NT2/D1 (cell line): ENCODE measurements at places on chromosomes 6 and 20.
A peak's percentile ranks its signal among the peaks of the same experiment; 100 is the strongest.

DNA sequence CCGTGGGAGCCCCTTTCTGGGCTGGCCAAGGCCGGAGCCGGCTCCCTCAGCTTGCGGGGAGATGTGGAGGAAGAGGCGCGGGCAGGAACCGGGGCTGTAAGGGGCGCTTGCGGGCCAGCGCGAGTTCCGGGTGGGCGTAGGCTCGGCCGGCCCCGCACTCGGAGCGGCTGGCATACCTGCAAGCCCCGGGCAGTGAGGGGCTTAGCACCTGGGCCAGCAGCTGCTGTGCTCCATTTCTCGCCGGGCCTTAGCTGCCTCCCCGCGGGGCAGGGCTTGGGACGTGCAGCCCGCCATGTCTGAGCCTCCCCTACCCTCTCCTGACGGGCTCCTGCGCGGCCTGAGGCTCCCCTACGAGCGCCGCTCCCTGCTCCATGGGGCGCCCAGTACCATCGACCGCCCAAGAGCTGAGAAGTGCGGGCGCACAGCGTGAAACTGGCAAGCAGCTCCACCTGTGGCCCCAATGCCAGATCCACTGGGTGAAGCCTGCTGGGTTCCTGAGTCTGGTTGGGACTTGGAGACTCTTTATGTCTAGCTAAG is 82.8 kb upstream of the E2F3 start:
- DNase-seq = no peak

GRCh38 chr20:42852691-42853090 is 337.0 kb downstream of the PTPRT start:
- DNase-seq = no peak

DNA sequence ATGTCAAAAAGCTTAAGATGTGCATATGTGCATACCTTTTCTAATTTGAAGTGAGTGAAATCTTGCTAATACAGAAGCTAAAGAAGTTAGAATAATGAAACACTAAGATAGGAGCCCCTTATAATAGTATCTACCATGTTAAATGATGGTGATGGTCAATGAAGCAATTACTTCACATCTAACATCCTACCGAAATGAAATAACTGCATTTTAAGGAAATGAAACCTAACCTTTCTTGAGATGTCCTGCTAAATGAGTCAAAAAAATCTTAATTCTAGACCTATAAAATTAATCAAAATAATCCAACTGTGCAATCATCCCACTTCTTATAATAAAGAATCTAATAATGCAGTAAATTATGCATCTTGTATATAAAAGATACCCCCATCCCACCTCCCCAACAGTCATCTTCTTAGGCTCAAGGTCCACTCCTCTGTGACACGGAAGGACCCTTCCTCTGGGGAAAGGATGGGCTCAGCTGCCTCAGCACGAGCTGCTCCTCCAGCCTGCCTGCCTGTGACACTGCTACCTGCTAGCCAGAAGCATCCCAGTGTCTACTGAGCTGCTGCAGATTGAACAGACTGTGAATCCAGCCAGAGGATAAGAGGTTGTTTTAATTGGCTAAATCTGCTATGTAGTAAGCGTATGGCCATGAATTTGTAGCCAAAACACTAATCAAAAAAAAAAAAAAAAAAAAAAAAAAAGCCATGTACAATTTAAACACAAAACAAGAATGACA is 129.6 kb upstream of the BEND3 start:
- no peak for DNase-seq

DNA sequence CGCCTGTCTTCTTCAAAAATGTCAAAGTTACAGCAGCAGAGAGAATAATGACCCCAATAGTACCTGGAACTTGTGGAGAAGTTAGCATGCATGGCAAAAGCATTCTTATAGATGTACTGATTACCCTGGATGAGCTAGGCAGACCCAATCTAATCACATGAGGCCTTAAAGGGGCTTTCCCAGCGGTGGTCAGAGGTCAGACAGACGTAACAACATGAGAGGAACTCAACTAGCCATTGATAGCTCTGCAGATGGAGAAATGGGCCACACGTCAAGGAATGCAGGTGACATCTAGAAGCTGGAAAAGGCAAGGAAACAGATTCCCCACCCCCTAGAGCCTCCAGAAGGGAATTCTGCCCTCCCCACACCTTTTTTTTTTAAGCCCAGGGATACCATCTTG is 156.8 kb upstream of the ARID1B start:
- DNase-seq = no peak

DNA sequence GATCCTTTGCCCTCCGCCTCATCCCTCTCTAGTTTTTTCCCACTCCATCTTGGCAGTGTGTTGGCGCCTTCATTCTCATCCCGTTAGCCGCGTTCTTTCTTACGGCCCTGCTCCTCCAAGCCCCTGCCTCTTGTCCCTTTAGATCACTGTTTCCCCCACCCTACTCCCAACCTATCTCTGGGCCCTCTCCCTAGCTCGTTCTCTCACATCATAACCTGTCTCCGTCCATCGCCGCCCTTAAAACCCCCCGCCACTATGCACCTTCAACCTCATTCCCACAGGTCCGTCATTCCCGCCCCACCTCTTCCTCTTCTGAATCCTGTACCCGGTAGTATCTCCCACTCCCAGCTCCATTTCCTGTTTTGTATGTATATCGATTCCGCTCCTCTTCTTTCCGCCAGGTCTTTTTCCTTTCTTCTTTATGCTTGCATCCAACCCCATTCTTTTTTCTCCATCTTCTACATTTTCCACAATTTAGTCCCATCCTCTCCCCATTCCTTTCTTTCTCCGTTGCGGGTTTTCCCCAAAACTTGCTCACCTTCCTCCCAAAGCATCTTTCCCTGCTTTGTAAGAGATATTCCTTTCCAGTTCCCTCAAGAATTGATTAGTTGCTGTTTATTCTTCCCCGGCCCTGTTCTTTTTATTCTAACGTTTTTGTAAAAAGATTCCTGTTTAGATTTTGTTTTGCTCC is 671 bp downstream of the EFHC1 start:
- no peak for DNase-seq

GRCh38 chr6:116579143-116579542 is 7.8 kb downstream of the RWDD1 start:
- DNase-seq = no peak

GRCh38 chr6:63372951-63373533 is 53.3 kb upstream of the LGSN start:
- no peak for DNase-seq

- DNase-seq = peak; percentile 22
These were observed 4.6 kb downstream of the OR2H2 start for GRCh38 chr6:29589423-29590048.

DNA sequence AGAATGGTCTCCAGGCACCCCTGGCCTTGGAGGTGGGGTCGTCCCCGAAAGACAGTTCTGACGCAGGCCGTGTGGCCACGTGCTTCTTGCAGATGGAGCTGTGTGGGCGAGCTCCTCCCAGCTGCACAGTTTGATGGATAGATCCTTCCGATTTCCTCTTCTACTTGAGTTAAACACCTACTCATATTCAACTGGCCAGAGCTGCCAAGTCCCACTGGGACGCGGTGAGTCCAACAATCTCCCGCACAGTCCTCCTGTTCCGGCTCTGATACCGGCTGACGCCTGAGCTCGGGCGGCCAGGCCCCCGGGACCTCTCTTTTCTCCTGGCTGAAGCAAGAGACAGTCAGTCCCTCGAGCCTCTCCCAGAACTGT is 57.9 kb upstream of the DACT2 start:
- DNase-seq = no peak

DNA sequence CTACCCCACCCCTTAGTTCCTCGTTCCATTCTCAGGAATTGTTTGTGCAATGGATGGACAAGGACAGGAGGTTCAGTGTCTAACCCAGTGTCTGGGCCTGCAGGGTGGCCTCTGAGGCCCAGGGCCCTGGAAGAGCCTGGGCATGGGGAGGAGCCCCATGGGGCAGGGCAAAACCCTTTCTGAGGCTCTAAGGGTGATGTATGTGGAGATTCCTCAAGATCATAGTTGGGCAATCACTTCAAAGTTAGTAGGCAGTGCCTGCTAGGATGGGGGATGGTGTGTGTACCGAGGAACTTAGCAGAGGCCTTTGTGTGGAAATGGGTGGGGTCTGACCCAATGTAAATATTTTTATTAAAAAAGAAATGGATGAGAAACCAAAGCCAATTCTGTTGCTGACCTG is 6.7 kb upstream of the C2 start:
- no peak for DNase-seq

DNA sequence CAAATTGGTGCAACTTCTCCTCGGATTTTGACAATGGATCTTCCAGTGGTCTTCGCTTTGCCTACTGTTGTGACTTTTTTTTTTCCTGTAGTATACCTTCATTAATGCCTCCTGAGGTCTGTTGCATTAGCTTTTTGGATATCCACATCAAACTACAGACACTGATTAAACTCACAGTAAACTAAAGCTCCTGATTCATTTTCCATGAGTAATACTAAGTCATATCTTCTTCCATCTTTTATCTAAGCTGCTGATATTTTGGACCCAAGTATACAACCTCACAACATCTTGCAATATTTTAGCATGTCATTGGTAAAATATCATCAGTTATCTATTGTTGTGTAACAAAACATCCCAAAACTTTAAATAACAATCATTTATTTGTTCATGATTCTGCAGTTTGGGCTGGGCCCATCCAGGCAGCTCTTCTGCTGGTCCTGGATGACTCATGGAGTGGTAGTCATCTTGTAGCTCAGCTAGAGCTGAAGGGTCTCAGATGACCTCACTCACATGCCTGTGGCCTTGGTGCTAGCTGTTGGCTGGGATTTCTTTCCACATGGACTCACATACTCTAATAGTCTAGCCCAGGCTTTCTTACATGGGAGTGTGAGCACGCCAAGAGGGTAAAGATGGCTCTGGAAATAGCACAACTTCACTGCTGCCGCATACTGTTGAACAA is 78.3 kb upstream of the SRSF6 start:
- no peak for DNase-seq

- DNase-seq = no peak
These were observed 19.2 kb downstream of the CHMP4B start for GRCh38 chr20:33830371-33830770.

- no peak for DNase-seq
These were observed 64.3 kb downstream of the ISM1 start for GRCh38 chr20:13285408-13285807.

GRCh38 chr6:166441325-166442078 is 58.8 kb upstream of the MPC1 start:
- no peak for DNase-seq

DNA sequence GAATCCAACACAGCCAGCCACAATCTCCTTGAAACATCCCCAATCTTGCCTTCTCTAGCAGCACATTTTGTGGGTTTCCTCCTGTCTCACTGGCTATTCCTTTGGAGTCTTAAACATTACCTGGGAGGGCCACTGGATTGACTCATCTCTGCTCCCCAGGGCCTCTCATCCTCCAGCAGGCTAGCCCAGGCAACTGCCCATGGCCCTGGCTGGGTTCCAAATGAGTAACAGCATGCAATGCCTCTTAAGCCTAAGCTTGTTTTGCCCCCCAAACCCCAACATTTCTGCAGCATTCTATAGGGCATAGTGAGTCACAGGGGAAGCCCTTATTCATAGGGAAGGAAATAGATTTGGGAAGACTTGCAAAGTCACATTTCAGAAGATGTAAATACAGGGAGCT is 204.9 kb downstream of the FOXA2 start:
- DNase-seq = no peak

DNA sequence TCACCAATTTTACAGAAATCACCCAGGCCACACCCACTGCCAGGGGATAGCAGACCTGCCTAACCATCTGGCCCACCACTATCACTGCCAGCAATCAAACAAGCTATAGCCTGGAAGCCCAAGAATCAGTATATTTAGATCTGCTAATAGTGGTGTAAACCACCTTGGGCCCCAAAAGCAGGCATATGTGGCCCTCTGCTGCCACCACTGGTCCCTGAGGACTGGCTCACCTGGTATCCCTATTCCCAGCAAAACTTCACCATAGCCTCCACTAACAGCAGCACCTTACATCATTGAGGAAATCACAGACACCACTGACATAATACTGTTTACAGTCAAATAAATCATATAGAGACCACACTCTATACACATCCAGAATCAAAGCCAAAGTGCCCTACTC is 880.4 kb upstream of the MAN1A1 start:
- no peak for DNase-seq

DNA sequence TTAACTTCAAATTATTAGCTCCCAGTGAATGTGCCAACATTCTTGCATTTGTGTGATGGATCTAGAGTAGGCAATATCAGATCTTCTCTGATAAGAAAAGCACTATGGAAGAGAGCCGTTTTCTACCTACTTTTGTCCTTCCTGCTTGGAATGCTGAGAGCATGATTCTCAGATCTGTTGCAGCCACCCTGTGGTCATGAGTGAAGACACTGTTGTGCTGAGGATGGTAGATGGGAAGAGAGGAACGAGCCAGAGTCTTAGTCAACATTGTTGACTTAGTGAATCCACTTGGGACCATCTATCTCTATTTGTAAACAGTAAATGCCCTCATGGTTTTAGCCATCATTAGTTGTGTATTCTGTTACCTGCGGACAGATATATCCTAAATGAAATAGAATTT is 202.6 kb downstream of the CD109 start:
- DNase-seq = no peak

DNA sequence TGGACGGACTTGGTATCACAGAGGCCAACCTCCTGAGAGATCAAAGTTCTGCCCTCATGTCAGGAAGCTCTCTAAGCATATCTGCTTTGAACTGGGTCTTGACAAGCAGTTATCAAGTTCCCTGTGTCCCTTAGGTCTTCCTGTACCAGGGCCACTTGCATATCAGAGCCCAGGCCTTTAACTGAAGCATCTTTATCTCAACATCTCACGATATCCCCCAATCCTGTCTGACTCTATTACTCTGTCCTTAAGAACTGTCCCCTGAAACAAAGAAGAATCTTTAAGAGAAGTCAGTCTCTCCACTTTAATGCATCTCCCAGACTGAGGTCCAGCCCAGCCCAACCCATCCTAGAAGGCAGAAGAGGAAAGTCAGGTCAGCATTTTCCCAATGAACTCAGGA is 8.2 kb downstream of the MAS1L start:
- no peak for DNase-seq

DNA sequence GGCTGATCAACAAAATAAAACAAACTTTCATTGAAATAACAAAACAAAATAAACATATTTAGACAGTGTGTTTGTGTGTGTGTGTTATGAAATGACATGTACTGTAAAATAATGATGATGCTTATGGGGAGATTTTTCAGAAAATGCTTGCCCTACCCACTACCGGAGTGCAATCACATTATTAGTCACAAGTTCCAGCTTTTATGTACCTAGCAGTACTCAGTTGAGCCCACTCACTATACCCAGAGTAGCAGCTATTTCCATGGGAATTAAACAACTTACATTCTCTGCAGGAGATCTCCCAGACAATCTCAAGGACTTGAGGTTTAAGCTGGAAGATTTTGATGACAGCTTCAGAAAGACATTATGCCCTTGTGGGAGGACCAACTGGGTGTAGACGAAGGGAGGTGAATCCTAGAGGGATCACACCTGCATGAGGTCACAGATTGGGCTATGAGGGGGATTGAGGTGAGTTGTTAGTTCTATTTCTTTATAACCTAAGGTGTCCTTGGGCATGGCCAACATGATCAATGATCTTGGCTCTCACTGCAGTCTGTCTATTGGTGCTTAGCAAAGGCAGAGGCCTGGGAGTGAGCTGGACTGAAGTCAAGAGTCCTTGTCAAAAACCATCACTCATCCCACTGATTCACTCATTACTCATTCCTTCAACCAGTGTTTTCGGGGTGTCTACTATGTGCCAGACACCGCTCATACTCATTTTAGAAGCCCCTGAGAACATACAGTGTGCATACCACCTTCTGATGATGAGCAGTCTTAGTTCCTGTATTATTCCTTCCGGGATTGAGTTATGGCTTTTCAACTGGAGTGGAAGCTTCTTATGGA is 6.7 kb upstream of the CLIC5 start:
- no peak for DNase-seq
